ENCODE measurements at places on chromosomes 16 and 17.

- DNase-seq: no peak
Observed at GRCh38 chr16:14364386-14365199, 265.5 kb downstream of the PARN start.

GRCh38 chr17:27376637-27377547 is 79.4 kb upstream of the KSR1 start:
- no peak for DNase-seq

- DNase-seq: no peak
Observed at GRCh38 chr17:846901-847843, 65.0 kb downstream of the MRM3 start.

- no peak for DNase-seq
Observed at GRCh38 chr17:52823155-52823554, 664.6 kb upstream of the CA10 start.

GRCh38 chr17:2020721-2021120 is 4.4 kb downstream of the RTN4RL1 start:
- DNase-seq: no peak

- no peak for DNase-seq
Observed at GRCh38 chr17:36088670-36089338, 1.1 kb downstream of the CCL3 start.

DNA sequence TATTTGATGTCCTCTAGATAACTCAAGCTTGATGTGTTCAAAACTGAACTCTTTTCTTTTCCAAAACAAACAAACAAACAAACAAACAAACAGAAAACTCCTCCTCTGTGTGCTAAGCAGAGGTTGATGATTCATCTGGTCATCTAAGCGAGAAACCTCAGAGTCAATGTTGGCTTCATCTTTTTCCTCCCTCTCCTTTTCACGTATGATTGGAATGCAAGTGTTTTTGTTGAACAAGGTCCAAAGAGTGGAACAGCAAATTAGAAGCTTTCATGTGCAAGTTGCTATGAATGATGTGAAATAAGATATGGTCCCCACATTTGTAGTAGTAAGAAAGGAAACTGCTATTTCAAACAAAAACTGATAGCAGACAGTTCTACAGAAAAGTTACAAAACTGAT is 52.5 kb downstream of the TBX4 start:
- no peak for DNase-seq

GRCh38 chr17:30905742-30906100 is 317 bp downstream of the TEFM start:
- DNase-seq: no peak

- no peak for DNase-seq
Observed at GRCh38 chr16:17159617-17160016, 311.1 kb downstream of the XYLT1 start.

DNA sequence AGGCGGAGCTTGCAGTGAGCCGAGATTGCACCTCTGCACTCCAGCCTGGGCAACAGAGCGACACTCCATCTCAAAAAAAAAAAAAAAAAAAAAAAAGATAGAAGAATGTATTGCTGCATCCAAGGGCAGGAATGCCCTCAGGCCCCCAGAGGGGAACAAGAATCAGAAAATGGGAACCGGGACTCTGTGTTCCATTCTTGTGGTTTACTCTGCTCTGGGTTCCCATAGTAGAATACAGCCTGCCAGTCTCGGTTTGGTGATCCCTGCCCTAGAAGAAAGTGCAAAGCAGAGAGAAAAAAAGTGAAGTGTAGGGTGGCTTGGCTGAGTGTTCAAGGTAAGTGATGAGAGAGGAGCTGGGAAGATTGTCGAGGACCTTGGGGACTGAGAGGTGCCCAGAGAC is 27.4 kb upstream of the KDM6B start:
- DNase-seq: no peak

- no peak for DNase-seq
Observed at GRCh38 chr17:14746822-14747602, 446.1 kb downstream of the HS3ST3B1 start.

DNA sequence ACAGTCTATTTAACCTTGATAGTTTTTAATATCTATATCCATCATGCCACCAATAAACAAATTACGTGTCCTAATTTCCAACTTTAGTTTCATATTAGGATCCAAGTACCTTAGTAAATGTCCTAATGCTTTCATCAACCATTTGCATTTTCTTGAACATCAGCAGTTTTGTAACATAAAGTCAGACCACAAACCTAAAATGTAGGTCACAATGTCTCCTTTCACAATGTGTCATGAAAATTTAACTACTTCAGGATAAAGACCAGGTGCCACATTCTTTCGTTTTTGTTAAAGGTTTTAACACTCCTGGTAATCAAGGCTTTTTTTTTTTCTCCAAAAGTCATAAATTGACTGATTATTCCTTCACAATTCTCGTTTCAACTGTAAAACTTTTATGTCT is 310.7 kb upstream of the PMFBP1 start:
- DNase-seq: peak; percentile 5

DNA sequence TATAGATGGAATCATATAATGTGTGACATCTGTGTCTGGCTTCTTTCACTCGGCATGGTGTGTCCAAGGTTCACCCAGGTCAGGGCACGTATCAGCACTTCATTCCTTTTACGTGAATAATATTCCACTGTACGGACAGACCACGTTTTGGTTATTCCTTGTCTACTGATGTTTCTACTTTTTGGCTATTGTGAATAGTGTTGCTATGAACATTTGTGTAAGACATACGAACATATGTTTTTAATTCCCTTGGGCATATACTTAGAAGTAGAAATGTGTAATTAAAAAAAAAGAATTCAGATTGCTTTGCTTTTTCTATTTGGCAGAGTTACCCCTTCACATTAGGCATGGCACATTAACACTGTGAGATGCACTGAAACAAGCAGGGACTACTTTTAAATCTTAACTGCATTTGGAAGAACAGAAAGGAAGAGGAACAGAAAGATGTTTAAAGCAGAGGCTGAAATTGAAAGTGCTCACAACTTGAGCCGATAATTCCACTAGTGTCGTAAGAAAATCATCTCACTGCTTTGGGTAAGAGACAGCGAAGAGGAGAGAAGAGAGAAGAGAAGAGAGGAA is 105.3 kb downstream of the VPS53 start:
- DNase-seq: no peak

DNA sequence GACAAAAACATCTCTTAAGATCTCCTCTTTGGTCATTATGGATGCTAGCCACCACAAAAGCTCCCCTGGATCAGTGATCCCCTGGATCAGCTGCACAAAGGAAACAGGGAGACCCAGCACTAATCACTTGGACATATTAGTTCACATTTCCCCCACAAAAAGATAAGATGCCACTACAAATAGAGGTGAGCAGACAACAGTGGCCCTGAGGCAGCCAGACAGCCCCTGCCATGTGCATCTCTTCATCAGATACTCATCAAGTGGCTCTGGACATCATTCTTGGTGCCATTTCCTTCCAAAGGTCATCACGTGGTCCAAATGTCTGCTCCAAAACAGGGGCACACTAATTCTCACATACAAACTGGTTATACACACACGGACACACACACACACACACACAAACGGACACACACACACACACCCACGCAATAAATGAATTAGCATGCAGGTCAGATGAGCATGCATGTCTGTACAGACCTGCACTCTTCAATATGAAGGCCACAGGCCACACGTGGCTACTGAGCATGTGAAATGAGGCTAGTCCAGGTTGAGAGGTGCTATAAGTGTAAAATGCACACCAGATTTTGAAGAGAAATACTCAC is 4.1 kb downstream of the USP36 start:
- DNase-seq: no peak

- DNase-seq: no peak
Observed at GRCh38 chr16:50476486-50477255, 71.5 kb upstream of the NKD1 start.

- no peak for DNase-seq
Observed at GRCh38 chr17:53150101-53150698, 672.5 kb upstream of the KIF2B start.

DNA sequence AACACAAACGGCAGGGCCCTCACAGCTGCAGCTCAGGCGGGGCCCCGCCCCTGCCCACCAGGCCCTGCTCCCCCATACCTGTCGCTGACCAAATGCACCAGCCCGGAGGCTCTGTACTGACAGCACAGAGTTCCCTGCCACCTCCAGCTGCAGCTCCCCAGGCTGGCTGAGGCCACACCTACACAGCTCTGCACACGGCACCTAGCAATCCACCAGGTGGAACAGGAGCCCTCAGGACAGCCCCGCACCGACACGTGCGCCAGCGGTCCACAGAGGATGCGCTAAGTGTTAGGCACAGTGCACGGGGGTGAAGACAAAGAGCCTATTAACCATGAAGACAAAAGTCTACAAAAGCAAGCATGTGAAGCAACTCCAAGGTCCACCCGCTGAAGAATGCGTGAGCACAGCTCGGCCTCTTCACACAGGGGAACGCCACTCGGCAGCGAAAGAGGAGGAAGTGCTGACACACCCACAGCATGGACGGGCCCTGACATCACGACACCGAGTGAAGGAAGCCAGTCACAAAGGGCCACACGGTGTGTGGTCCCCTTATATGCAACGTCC is 5.4 kb downstream of the ZCCHC14 start:
- DNase-seq: no peak

GRCh38 chr17:7744416-7744815 is 26.9 kb downstream of the DNAH2 start:
- DNase-seq: no peak

All from CD4-positive, alpha-beta T cell treated with Interleukin-15 for 4 hours (primary cell).